ENCODE measurements at places on chromosomes 7 and 10. TPM values are rescaled to one million over a fixed set of nuclear protein-coding genes. Genes with fewer than 3 reads are reported as not detected.

DNA sequence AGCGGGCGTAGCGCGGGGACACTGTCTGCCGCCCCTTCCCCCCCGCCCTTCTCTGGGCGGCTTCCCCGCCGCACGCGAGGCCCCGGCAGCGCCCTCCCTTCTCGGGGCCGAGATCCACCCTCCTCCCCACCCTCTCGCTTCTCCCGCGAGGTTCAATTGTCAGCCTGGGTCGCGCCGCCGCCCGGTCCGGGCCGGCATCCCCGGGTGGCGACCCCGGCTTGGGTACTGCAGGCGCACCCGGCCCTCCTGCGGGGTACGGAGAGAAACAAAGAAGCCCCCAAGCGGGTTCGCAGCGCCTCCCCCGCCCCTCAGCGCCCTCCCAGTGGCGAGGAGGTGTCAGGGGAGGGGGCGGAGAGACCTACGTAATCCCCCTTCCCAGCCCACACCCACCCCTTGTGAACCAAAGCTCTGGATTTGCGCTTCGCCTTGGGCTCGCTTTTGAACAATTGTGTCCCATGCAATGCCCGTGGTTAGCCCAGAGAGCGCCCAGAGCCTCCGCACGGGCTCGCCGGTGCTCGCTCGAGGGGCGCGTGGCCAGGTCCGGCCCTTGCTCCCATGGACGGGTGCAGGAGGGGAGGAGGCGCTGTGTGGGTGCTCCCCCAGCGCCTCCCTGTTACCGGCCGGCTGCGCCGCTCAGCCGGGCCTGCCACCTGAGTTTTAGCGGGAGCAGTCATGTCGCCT lies 634 bp downstream of the HECW1 start:
- H3K27ac ChIP-seq, result no peak overlapping the region
- no peak for DNase-seq
- H3K27me3 ChIP-seq, result peaks cover 67% of the 10 kb centered on the region
- H3K4me1 ChIP-seq, result no peaks in the 10 kb centered on the region

DNA sequence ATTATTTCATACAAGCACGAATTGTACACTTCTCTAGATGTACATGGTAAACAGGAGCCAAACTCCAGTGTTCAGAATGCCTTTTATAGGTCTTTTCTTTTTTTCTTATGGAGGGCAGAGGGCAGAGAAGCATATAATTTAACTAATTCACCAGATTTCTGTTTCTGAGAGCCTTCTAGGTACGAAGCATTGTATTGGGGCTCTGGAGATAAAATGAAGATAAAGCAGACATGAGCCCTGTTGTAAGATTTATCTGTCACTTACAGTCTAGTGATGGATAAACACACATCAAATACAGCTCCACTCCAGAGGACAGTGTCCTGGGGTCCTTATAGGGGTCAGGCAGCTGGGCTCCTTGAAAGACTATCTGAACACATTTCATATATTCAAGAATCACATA lies 265.5 kb downstream of the SKAP2 start:
- no peak overlapping the region for H3K27ac ChIP-seq
- peaks cover 12% of the 10 kb centered on the region for H3K27me3 ChIP-seq
- no peaks in the 10 kb centered on the region for H3K36me3 ChIP-seq

GRCh38 chr7:130436253-130436652 lies 4.6 kb downstream of the CEP41 start:
- H3K27me3 ChIP-seq, result no peaks in the 10 kb centered on the region
- no peak overlapping the region for H3K4me3 ChIP-seq
- DNase-seq, result no peak

- no peaks in the 10 kb centered on the region for H3K27me3 ChIP-seq
- peaks cover 10% of the 10 kb centered on the region for H3K36me3 ChIP-seq
- H3K4me3 ChIP-seq, result no peak overlapping the region
- H3K27ac ChIP-seq, result no peak overlapping the region
- peak; percentile 25 for DNase-seq
- peaks cover under 1% of the 10 kb centered on the region for H3K4me1 ChIP-seq
Observed at GRCh38 chr10:5545011-5545410, 20.2 kb downstream of the CALML3 start.

GRCh38 chr7:20089431-20089830 lies 127.8 kb downstream of the MACC1 start:
- no peak overlapping the region for H3K4me3 ChIP-seq
- H3K27ac ChIP-seq, result no peak overlapping the region
- peaks cover 23% of the 10 kb centered on the region for H3K36me3 ChIP-seq

DNA sequence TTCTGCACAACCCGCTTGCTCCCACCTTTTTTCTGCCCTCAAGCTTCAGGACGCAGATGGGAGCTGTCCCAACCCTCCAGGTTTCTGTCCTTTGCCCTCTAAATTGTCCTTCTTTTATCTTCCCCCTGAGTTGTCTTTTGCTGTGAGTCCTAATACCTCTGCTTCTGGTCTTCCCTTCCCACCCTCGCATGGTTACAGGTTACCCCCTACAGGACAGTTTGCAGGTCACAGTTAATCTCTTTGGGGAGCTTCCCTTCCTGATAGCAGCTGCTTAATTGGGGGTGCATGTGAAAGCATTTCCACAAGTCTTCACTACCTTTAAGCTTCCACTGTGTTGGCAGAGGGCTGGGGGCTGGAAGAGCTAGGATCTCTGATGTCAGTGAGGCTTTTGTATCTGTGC lies 121.5 kb upstream of the CXCL12 start:
- no peaks in the 10 kb centered on the region for H3K4me1 ChIP-seq
- H3K27me3 ChIP-seq, result peaks cover 3% of the 10 kb centered on the region

- peaks cover 8% of the 10 kb centered on the region for H3K27me3 ChIP-seq
- no peak overlapping the region for H3K27ac ChIP-seq
- H3K4me1 ChIP-seq, result no peaks in the 10 kb centered on the region
- H3K4me3 ChIP-seq, result no peak overlapping the region
Observed at GRCh38 chr10:130746311-130746710, 565.2 kb downstream of the TCERG1L start.

DNA sequence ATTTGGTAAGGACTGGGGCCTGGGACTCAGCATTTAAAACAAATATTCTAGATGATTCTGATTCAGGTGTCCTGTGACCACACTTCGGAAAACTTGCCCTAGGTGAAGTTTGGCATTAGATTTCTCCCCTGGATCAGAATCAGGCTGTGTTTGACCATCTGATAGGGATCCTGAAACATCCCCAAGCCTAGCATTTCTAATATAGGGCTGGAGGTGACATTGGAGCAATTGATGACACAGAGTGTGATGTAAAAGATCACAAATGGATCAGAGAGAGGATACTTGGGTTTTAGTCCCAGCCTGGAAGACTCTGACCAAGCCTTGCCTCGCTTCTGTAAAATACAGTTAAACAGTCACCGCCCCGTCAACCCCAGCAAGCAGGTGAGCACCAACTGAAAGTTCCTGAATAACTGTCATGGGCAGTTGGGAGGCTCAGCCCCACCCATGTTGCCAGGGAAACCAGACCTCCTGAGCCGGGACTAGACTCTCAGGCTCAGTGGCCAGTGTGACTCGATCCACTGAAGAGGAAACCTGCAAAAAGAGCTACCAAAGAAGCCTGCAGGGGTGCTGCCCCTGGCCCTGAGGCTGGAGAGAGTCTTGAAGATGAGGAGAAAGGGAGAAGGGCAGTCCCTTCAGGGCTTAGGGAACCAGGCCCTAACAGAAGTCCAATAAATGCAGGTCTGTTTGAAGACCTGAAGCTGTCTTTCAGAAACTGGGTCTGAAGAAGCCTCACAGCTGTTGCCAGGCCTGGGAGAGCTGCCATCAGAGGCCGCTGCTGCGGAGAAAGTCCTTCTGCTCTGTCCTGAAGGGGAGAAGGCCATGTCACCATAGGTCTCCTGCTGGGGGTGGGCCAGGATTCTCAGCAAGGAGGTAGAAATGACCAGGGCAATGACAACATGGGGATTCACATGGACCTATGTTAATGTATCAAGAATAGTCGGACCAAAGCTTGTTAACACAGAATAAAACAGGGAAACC lies 126.1 kb upstream of the KCNMA1 start:
- H3K27ac ChIP-seq, result no peak overlapping the region
- no peak overlapping the region for H3K4me3 ChIP-seq
- no peaks in the 10 kb centered on the region for H3K27me3 ChIP-seq
- H3K36me3 ChIP-seq, result no peaks in the 10 kb centered on the region
- DNase-seq, result no peak

DNA sequence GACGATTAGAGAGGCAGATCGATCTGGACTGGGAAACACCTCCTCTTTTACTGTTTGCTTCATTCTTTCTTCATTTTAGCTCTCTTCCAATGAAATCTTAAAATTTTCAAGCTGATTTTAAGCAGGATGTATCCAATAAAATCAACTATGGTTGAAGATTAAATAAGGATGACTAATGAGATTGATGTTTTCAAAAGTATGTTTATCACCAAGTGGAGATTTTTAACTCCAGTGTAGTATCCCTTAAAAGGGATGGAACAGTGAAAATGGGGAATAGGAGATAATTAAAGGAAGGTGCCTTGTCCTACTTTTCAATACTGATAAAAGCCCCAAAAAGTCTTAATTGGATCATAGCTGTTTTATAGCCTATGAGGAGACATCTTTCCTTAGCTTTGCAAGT lies 11.6 kb upstream of the LIPF start:
- no peak for DNase-seq
- no peak overlapping the region for H3K4me3 ChIP-seq
- peaks cover 18% of the 10 kb centered on the region for H3K27me3 ChIP-seq
- no peak overlapping the region for H3K27ac ChIP-seq
- no peaks in the 10 kb centered on the region for H3K36me3 ChIP-seq
- H3K4me1 ChIP-seq, result no peaks in the 10 kb centered on the region

DNA sequence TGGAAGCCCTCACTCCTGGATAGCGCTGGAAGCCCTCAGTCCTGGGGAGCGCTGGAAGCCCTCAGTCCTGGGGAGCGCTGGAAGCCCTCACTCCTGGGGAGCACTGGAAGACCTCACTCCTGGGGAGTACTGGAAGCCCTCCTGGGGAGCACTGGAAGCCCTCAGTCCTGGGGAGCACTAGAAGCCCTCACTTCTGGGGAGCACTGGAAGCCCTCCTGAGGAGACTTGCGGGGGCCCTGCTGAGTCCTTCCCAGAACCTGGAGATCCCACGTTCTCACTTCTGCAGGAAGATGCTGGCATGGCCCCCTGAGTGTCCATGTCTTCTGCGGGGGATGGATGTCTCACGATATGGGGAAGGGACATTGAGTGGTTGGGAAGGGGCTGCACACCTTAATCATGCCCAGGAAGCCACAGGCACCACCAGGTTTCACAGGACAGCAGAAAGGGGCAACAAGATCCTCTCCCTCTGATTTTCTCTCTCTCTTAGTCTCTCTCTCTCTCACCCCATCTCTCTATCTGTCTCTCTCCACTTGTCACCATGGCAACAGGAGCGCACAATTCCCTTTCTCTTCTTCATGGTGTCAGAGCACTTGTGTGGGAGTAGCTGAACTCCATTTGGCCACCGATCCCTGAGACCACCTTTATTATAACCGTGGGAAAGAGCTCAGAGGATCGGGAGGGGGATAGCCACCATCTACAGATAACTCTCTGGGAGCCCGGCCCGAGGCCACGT lies 267.0 kb downstream of the TCERG1L start:
- no peaks in the 10 kb centered on the region for H3K36me3 ChIP-seq
- no peak for DNase-seq
- peaks cover 5% of the 10 kb centered on the region for H3K27me3 ChIP-seq
- H3K4me1 ChIP-seq, result no peaks in the 10 kb centered on the region

- no peaks in the 10 kb centered on the region for H3K27me3 ChIP-seq
- no peak overlapping the region for H3K27ac ChIP-seq
- H3K4me3 ChIP-seq, result peak overlapping the region; percentile 49
- no peak for DNase-seq
Observed at GRCh38 chr7:31950091-31950755, 120.0 kb downstream of the PDE1C start.

- no peak overlapping the region for H3K27ac ChIP-seq
- H3K4me1 ChIP-seq, result peaks cover 3% of the 10 kb centered on the region
- no peak for DNase-seq
- H3K4me3 ChIP-seq, result no peak overlapping the region
- H3K27me3 ChIP-seq, result peaks cover 10% of the 10 kb centered on the region
- H3K36me3 ChIP-seq, result no peaks in the 10 kb centered on the region
Observed at GRCh38 chr10:70465278-70465677, 13.3 kb upstream of the PALD1 start.

- H3K4me1 ChIP-seq, result peaks cover 6% of the 10 kb centered on the region
- no peak overlapping the region for H3K4me3 ChIP-seq
- DNase-seq, result no peak
- no peaks in the 10 kb centered on the region for H3K36me3 ChIP-seq
- H3K27me3 ChIP-seq, result peaks cover 10% of the 10 kb centered on the region
- H3K27ac ChIP-seq, result no peak overlapping the region
Observed at GRCh38 chr10:79559726-79560125, 481 bp downstream of the SFTPA2 start.

GRCh38 chr7:83738291-83738835 lies 89.4 kb upstream of the SEMA3E start:
- H3K4me3 ChIP-seq, result no peak overlapping the region
- peaks cover 5% of the 10 kb centered on the region for H3K36me3 ChIP-seq
- DNase-seq, result no peak
- H3K27ac ChIP-seq, result no peak overlapping the region
- no peaks in the 10 kb centered on the region for H3K27me3 ChIP-seq

DNA sequence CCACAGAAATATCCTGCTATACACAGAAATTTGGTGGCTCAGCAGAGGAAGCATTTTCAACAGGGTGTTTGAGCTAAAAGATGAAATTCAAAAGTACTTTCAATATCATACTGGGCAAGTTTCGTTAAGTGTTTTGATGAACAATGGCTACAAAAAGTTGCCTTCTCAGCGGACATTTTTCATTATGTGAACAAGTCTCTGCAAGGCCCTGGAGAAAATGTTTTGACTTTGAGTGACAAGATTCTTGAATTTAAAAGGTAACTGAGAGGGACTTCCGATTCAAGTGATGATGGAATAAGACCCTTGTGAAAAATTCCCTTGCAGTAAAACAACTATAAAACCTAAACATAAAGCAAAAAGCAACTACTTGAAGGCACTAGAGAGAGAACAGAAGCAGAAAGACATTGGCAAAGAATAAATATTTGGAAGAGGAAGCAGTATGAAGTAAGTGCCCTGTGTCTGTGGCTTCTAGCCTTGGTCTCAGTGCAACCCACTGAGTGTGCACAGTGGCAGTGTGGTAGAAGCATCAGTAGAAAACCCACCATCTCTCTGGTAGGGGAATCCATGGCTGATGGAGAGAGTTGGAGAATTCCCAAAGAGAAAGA lies 62.5 kb upstream of the NAMPT start:
- H3K27me3 ChIP-seq, result peaks cover 5% of the 10 kb centered on the region
- peaks cover 47% of the 10 kb centered on the region for H3K4me1 ChIP-seq
- H3K27ac ChIP-seq, result peak overlapping the region; percentile 100
- H3K4me3 ChIP-seq, result peak overlapping the region; percentile 86
- no peak for DNase-seq

GRCh38 chr7:106553446-106553836 lies 107.5 kb downstream of the CCDC71L start:
- H3K27me3 ChIP-seq, result peaks cover 40% of the 10 kb centered on the region
- H3K4me3 ChIP-seq, result no peak overlapping the region
- peaks cover 20% of the 10 kb centered on the region for H3K36me3 ChIP-seq
- no peak for DNase-seq

NODAL gene
- not detected for total RNA-seq

LEP gene
- not detected for total RNA-seq

KNDC1 gene
- 0.05 TPM for total RNA-seq

STOX1 gene
- total RNA-seq, result 0.19 TPM

C10orf71 gene
- not detected for total RNA-seq

MUC12 gene
- total RNA-seq, result not detected

OR9A2 gene
- not detected for total RNA-seq

HIBADH gene
- total RNA-seq, result 8.9 TPM

ADCYAP1R1 gene
- not detected for total RNA-seq

UTF1 gene
- not detected for total RNA-seq

MALRD1 gene
- not detected for total RNA-seq

TUBAL3 gene
- not detected for total RNA-seq

EPO gene
- not detected for total RNA-seq

PPP1R17 gene
- total RNA-seq, result not detected

ADRB1 gene
- total RNA-seq, result 1.3 TPM

PITX3 gene
- not detected for total RNA-seq

Data from natural killer cell treated with Interleukin-12 subunit alpha and Interleukin-12 subunit beta and Interleukin-15 and Interleukin-18, amount 100 ng/mL, for 72 hours (primary cell).